ENCODE measurements at places on chromosomes 11 and 22.

DNA sequence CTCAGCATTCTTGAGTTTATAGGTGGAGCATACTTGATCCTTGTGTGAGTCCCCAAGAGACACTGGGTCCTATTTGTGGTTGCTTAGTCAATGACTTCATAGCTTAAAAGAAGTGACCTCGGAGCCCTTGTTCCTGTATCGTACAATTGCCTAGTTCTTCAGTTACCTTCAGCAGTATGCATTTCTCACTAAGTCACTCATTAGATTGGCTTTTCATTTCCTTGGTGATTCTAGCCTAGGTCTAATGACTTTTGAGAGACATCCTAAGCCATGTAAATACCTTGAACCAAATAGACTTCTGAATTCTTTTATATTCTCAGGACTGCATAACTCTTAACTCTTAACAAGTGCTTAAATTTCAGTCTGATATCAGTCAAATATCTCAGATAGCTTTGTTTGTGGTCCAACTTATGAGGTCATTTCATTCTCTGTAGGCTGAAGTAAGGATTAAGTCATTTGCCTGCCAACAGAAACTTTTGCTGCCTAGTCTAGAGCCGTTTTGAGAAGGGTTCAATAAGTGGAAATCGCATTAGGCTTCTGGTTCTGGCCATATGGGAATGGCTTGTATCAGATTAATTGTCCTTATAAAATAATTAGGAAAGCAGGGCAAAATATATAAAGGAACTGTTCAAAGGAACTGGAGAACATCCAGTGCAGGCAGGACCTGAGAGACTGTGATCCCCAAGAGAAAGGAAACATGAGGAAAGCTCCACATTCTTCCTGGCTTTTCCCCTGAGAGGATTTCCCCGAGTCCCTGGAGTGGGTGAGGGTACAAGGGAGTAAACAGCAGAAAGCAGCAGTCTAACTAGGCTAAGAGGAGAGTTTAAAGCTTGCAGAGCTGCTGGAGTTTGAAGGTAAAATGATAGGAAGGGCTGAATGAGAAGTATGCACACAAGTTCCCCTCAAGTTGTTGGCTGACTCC lies 39.9 kb downstream of the TRAF6 start:
- no peak for DNase-seq

DNA sequence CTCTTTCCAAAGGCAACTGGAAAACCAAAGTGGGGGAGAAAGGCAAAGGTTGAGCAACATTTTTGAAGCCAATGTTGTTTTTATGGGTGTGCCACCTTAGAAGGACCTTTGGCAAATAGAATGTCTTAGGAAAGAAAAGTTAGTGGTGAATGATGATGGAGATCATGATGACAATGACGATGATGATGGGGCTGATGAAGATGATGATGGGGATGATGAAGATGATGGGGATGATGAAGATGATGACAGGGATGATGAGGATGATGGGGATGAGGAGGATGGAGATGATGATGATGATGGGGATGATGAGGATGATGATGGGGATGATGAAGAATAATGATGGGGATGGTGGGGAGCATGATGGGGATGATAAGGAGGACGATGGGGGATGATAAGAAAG lies 78.4 kb upstream of the MTMR2 start:
- no peak for DNase-seq

DNA sequence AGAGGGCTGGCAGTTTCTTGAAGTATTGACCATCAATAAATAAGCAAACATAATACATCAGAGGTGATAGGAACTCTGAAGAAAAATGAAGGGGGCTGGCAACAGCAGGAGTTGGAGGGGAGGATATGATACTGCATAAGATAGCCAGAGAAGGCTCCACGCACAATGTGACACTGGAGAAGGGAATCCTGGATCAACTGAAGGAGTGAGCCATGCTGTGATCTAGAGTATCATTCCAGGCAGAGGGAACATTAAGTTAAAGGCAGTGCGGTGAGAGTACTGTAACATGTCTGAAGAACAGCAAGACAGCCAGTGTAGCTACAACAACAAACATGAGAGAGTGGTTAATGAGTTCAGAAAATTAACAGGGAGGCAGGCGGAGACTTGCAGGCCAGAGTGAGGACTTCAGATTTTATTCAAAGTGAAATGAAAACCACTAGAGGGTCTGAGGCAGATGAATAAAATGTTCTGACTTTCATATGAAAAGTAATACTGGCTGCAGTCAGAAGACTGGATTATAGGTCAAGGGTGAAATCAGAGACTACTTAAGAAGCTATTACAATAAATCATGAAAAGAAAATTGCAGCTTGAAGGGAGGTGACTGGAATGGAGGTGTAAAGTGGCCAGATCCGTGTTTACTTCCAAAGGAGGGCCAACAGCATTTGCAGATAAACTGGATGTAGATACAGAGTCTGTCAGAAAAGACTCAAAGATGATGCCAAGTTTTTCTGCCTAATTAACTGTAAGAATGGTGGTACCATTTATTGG lies 49.4 kb downstream of the RRAS2 start:
- DNase-seq: no peak

GRCh38 chr11:117900720-117901440 lies 24.4 kb upstream of the FXYD6 start:
- no peak for DNase-seq

DNA sequence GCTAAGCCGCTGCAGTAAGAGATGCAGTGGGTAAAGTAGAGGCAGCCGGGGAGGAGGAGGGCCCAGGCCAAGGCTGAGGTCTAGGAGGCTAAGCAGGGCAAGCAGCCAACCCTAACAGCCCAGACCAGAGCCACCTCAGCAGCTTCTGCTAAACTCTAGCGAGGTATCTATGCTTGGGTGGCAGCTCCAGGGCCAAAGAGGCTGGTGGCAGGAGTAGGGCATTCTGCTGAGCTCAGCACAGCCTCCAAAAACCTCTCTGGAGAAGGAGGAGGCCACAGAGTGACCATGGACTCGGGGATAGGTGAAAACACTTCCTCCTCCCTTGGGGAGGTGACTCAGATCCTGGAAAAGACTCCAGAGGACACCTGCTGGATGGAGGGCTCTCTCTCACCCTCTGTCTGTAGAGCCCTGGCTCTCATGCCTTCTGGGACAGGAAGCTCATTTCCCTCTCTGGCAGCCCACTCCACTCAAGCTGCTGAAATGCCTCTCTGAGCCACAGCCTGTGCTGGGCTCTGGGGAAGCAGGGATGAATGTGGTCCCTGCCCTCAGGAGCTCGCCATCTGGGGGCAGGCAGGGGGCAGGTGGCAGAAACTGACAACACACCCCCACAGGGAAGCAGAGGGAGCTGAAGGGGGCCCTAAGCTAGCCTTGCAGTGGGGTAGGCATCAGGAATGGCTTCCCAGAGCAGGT lies 16.5 kb upstream of the TPBGL start:
- no peak for DNase-seq

DNA sequence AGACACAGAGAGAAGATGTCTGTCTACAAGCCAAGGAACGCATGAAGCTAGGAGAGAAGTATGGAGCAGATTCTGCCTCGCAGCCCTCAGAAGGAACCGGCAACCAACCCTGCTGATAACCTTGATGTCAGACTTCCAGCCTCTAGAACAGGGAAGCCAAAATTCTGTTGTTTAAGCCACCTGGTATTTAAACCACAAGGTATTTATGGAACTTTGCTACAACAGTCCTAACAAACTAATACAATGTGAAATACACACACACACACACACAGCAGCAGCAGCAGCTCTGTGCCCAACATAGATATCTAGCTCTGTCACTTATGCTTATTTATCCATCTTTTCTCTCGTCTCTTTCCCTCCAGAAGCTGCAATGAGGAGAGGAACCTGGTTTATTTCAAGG lies 400.0 kb downstream of the ETS1 start:
- no peak for DNase-seq

- DNase-seq: peak; percentile 3
These were observed 153.4 kb downstream of the CACNA1I start for GRCh38 chr22:39723899-39724351.

DNA sequence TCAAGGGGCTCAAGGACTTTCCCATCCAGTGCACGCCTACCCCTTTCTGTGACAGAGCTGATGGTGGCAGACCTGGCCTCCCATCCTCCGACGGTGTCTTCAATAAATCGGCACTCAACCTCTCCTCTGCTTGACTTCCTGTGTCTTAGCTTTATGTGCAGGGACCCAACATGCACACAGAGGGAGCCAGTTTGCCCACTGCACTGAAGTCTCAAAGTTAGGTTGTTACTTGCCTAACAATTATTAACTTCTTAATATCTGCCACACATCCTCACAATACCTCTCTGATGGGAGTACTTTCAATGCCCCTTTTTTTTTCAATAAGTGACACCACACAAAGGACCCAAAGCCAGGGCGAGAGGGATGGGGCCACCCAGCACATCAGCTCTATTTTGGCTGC lies 3.6 kb downstream of the IZUMO1R start:
- no peak for DNase-seq

- DNase-seq: no peak
These were observed 1.1 kb upstream of the GCAT start for GRCh38 chr22:37806409-37807333.

- no peak for DNase-seq
These were observed 3.4 kb upstream of the SIDT2 start for GRCh38 chr11:117175104-117175503.

GRCh38 chr11:64372802-64373597 lies 14.0 kb downstream of the RPS6KA4 start:
- no peak for DNase-seq

GRCh38 chr11:86664930-86665329 lies 7.5 kb downstream of the ME3 start:
- DNase-seq: no peak

- peak; percentile 81 for DNase-seq
These were observed 34.2 kb downstream of the IL18 start for GRCh38 chr11:112129656-112130055.

GRCh38 chr11:76124905-76125770 lies 81.2 kb downstream of the WNT11 start:
- peak; percentile 7 for DNase-seq

DNA sequence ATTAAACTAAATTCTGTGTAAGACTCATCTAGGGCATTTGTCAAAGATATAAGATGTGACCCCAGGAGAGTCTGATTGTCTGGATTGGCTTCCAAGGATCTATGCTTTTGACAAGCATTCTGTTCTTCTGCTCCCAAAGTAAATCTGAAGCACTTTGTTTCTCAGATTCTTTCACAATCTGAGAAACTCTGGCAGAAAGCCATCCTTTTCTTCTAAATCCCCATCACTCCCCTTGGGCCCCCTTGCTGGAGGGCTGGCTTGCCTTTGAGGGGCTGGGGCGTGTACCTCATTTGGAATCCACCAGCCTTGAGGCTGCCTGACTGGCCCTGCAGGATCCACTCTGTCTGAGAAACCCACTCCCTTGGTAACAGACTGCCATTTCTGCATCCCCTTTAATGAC lies 173.5 kb upstream of the CTSC start:
- DNase-seq: no peak
